ENCODE measurements at places on chromosomes 5 and 9.

GRCh38 chr5:154196955-154197652 is 6.6 kb downstream of the GALNT10 start:
- DNase-seq = no peak

GRCh38 chr5:42785756-42786155 is 25.9 kb downstream of the SELENOP start:
- DNase-seq = no peak

- no peak for DNase-seq
Observed at GRCh38 chr9:95100071-95100627, 217.4 kb downstream of the FANCC start.

GRCh38 chr5:133750356-133750755 is 138.0 kb upstream of the FSTL4 start:
- no peak for DNase-seq

- no peak for DNase-seq
Observed at GRCh38 chr5:131996210-131997025, 15.0 kb downstream of the ACSL6 start.

DNA sequence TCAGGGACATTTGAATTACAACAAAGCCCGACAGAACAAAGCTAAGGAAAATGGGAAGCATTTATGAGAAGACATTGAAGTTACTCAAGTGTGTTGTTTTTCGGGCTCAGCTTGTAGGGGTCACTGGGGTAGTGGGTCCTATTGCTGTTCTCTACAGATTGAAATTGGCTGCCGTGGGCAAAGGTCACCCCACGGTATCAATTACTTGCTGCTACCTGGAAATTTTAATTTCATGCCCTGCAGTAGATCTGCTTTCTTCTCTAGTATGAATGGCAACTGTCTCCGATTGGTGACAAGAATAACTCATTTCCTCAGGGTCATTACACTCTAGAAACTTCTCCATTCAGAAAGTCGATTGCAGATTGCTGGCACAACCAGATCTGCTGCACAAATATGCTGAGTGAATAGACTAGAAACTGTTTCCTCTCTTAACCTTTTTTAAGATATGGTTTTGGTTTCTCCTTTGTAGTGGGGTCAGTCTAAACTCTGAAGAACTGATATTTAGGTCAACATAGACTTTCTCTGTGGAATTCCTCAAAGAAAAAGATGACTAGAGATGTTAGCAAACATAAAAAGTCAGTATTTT is 454.1 kb downstream of the ARHGEF28 start:
- DNase-seq = no peak

DNA sequence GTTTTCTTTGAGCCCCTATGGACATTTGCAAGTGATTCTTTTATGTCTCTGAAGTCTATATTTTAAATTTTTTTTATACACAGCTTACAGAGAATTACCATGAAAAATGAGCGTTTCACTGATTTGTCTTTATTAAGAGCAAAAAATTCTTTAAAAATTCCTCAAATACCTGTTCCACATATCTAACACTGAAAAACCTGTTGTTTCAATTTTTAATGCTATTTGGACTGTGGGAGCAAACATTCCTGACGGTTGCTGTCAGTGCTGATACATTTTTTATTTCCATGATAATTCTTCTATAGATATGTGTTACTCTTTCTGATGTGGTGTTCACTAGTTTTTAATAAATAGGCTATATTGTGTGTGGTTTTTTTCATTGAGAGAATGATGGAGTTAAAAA is 199.8 kb downstream of the GDNF start:
- no peak for DNase-seq

DNA sequence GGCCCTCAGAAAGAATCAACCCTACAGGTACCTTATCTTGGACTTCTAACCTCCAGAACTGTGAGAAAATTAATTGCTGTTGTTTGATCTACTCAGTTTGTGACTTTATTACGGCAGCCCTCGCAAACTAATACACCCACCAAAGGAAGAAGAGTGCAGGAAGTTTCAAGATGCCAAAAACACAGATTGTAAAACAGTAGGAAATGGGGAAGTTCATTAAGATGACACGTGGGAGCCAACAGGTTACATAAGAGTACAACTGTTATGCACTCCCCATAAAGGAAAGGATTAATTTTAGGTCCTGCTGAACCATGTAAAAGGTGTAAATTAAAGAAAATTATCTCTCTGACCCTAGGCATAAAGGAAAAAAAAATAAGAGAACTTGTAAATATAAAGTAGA is 294.3 kb downstream of the EPB41L4A start:
- DNase-seq = no peak

GRCh38 chr9:135887585-135888050 is 19.7 kb downstream of the CAMSAP1 start:
- no peak for DNase-seq

GRCh38 chr5:123545506-123545905 is 33.5 kb downstream of the CSNK1G3 start:
- no peak for DNase-seq

DNA sequence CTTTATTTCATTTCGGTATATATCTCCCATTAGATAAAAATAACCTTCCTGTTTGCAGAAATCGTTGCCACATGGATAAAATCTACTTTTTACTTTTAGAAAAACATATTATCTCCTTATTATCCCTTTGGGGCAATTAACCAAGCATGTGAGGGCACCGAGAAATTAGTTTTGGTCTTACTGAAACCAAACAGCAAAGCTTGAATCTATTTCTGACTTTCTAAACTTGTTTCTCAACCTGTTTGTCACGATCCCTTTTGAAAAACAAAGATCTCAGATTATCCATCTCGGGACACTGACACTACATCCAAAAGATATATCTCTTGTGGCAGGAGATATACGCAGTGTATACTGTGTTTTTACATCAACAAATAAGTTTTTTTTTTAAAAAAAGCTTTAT is 2.3 kb downstream of the TUT7 start:
- DNase-seq = no peak

DNA sequence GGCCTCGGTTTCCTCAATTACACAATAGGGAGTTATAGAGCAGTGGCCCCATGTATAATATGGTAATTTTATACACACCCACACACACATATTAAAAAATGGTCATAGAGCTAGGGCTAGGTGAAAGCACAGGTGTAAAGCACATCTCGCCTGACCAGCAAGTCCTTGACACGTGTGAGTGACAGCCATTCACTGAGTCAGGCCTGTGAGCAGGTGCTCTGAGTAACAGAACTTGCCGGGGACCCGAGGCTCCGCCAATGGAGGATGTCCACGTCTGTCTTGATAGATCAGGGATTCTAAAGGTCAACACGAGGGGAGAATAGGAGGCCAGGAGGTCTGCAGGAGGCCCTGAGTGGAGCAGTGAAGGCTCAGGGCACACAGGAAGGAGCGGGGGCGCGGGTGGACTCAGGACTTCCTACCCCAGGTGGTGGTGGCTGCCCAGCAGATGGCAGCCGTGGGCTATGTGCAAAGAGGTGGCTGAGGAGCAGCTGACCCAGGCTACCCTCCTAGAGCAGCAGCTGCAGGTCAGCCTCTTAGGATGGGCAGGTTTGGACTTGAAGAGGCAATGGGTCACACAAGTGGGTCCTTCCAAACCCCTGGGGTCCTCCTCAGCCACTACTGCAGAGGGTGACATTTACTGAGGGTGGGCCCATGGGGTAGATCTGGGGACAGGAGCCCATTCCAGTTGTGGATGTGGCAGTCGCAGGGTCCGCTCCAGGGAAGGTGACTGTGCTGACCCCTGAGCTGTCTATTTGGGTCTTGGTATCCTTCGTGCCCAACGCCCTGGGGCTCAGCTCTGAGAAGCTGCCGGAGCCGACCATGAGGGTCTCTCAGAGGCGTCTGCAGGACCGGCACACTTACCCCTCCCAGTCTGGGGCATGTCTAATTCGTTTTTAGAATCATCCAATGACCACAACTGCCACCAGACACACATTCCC is 45.9 kb downstream of the PRRT1B start:
- peak; percentile 49 for DNase-seq

- peak; percentile 18 for DNase-seq
Observed at GRCh38 chr9:3740690-3741419, 215.1 kb upstream of the RFX3 start.

GRCh38 chr5:97135868-97136267 is 6.5 kb downstream of the LIX1 start:
- no peak for DNase-seq

- DNase-seq = no peak
Observed at GRCh38 chr9:95494022-95494415, 22.8 kb downstream of the PTCH1 start.

DNA sequence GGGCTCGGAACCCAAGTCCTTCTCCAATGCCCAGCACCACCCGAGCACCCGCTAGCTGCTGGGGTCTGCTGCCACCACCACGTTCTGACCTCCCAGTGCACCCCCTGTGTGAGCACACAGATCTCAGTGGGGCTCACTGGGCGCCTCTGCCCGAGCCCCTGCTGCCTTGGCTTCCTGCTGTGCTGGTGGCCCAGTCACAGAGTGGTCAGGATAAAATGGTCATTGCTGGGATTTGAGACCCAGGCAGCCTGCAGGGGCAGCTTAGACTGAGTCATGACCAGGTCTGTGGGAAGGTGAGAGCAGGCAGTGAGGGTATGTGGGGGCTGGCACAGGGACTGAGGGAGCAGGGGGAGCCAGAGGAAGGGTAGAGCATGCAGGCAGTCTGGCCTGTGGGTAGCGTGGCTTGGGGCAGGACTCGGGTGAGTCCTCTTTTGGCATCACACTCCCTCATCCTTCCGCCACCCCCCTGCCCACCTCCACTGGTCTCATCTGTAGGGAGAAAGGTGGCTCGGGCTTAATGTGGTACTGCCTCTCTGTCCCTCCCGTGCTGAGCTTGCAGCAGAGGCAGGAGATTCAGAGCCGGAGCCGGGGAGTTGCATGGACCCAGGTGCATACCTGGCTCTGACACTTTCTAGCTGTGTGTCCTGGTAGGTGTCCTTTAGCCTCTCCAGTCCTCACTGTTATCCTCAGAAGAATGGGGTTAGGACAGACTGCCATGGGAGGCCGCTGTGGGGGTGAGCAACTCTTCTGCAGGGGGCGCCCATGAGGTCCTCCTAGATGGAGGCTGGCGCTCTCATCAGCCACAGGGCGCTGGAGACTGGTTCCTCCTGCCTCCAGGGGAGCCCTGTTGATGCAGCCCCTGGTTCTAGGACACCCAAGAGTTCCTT is 32.1 kb downstream of the USP20 start:
- DNase-seq = no peak

- no peak for DNase-seq
Observed at GRCh38 chr5:96579711-96580110, 82.5 kb upstream of the CAST start.

GRCh38 chr5:134138416-134139376 is 24.2 kb downstream of the TCF7 start:
- DNase-seq = peak; percentile 52

DNA sequence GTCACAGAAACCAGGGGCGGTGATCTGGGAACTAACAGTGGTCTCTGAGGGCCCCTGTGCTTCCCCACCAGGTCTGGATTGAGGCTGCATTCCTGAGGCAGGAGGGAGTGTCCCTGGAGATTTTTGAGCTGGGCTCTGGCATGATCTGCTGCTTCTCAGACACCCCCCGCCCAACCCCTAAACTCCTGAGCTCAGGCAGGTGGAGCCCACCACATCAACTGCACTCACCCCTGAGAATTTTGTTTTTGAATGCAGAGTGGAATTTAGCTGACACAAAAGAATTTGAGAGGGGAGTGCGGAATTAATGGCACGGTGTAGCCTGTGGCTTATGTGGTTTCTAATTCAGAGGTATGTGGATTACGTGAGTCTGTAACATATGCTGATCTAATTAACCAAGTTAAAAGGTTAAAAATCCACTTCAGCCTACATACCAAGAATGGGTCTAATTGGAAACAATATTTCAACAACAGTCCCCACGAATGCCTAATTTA is 23.9 kb upstream of the CTSL start:
- DNase-seq = no peak

GRCh38 chr9:25918761-25919160 is 240.5 kb upstream of the TUSC1 start:
- no peak for DNase-seq

GRCh38 chr9:130328349-130328801 is 62.8 kb downstream of the HMCN2 start:
- peak; percentile 31 for DNase-seq

DNA sequence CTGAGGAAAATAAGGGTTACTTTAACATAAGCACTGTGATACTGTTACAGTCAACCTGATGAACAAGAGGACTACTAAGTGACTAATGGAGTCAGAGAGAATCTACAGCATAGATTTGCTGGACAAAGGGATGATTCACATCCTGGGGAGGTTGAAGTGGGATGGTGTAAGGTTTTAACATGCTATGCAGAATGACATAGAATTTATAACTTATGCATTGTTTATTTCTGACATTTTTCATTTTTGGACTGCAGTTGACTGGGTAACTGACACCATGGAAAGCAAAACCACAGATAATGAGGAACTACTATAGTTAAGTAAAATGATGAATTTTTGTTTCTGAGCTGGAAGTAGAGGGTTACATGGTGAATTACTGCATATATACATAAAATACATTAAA is 389.2 kb downstream of the MAT2B start:
- DNase-seq = no peak

- DNase-seq = no peak
Observed at GRCh38 chr5:36836831-36837230, 39.7 kb upstream of the NIPBL start.

DNA sequence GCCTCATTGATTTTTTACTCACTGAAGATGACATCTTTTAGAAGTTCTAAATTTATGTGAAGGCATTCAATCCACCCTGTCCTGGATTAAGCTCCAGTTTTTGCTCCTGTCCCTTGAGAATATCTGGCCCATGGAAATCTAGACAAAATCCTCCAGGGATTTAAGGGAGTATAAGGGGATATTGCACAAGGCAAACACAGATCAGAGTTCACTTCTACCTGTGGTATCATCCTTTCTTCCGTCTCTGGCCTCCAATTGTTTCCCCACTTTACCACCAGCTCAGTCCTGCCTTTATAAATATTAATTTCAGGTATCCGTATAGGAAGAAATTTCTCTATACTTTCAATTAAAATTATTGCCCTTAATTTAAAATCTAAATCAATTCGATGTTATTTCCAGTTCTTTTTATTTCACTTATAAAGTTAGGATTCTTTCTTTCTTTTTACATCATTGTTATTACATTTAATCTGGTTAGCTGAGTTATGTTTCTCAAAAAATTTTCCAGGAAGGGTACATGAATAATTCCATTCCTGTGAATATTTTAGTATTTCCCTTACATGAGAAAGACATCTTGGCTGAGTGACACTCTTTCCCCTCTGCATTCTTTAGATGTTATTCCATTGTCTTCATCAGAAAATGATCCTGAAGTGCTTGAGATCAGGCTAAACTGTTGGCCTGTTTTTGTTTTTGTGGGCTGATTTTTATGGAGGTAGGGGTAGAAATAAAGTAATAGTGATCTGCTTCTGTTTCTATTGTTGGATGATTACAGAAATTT is 194.3 kb upstream of the MAP3K1 start:
- no peak for DNase-seq

Data from GM04504 (cell line).